ENCODE measurements at places on chromosomes 5 and 9.

GRCh38 chr5:181173027-181173419 is 25.6 kb downstream of the OR2V2 start:
- peaks cover 9% of the 10 kb centered on the region for H3K4me1 ChIP-seq
- no peaks in the 10 kb centered on the region for H3K36me3 ChIP-seq
- H3K27ac ChIP-seq: no peak overlapping the region
- H3K27me3 ChIP-seq: peaks cover 79% of the 10 kb centered on the region

DNA sequence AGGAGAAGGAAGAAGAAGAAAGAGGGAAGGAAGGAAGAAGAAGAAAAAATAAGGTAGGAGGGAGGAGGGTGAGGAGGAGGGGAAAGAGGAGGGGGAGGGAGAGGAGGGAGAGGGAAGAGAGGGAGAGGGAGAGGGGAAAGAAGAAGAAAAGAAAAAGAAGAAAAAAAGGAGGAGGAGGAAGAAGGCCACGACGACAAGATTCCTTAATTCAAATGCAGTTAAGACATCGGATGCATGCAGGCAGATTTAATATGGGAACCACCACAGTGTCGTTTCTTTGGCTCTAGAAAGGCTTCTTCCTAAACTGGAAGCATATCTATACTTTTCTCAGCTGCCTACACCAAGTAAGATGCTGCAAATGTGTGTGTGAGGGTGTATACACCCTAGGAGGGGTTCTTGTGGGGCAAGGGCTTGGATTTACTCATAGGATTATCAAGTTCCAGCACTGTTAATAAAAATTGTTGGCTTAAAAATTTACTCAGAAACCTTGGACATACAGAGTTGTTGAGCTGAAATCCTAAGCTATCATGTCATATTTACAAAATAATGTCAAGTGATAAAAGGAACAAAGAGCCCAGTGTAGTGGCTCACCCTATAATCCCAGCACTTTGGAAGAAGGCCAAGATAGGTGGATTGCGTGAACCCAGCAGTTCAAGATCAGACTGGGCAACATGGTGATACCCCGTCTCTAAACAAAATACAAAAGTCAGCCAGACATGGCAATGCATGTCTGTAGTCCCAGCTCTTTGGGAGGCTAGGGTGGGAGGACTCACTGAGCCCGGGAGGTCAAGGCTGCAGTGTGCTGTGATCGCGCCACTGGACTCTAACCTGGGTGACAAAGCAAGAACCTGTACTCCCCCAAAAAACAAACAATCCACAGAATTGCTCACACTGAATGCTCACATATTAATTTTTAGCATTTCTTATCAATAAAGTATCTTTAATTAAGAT is 108.5 kb downstream of the UBAP2 start:
- H3K4me3 ChIP-seq: no peak overlapping the region
- no peaks in the 10 kb centered on the region for H3K27me3 ChIP-seq
- H3K27ac ChIP-seq: no peak overlapping the region
- H3K36me3 ChIP-seq: peaks cover 57% of the 10 kb centered on the region

GRCh38 chr5:81755320-81755719 is 4.4 kb upstream of the SSBP2 start:
- no peaks in the 10 kb centered on the region for H3K27me3 ChIP-seq
- H3K36me3 ChIP-seq: no peaks in the 10 kb centered on the region
- no peak overlapping the region for H3K4me3 ChIP-seq

GRCh38 chr5:81786496-81786895 is 35.6 kb upstream of the SSBP2 start:
- H3K4me3 ChIP-seq: no peak overlapping the region
- no peaks in the 10 kb centered on the region for H3K36me3 ChIP-seq
- DNase-seq: no peak
- H3K27ac ChIP-seq: no peak overlapping the region

All from muscle of leg (tissue), 16 donors.